ENCODE measurements at places on chromosomes 5 and 9.
A peak's percentile ranks its signal among the peaks of the same experiment; 100 is the strongest.

- no peak for DNase-seq
Measured at GRCh38 chr5:141039517-141039916, 11.7 kb upstream of the PCDHB1 start.

- no peak for DNase-seq
Measured at GRCh38 chr5:37580106-37580505, 201.0 kb downstream of the WDR70 start.

DNA sequence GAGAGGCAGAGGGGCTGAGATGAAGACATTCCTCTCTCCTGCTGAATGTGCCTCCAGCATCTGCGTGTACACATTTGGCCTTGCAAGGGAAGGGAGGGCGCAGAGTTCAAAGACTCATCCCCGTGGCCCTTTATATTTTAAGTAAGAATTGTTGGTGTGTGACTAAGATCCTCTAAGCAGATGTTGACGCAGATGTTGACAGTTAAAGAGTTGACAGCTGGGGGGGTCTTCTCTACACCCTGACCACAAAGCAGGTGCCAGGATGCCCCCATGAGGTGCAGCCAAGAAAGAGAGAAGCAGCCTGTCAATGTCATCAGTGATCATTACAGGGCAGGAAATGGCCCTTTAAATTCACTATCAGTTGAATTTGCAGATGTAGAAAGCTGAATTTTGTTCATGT, 262.9 kb downstream of the IRX1 start:
- DNase-seq = no peak

DNA sequence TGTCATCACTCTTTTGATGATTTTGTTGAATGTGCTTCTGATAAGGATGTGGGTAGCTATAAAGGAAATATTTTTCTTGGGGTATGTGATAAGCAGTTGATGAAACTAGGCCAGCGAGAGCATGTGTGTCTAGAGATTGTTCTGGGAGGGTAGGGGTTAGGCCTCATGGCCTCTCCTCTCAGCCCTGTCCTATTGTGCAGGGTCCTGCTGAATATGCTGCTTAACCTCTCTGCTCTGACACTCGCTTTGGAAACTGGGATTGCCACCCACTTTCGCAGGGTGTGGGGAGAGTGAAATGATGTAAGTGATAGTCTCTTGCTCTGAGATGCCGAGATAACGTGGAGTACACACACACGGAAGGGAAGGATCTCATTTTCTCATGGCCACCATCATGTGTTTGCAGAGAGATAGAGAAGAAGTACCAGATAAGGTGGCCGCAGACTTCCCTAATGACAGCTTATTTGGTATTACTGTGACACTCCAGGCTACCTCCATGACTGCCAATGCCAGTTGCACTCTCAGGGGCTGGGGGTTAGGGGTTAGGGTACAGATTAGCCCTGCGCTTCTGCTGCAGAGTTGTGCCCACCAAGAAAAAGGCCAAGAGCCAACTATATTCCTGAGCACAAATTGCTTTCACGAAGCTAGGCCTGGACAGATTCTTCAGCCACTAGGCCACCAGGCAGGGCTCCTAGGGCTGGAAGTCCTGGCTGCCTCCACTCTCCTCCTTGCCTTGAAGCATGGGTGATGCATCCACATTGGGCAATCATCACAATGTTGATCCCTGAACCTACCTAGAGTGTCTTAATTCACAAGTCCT, 25.2 kb upstream of the TNFAIP8 start:
- DNase-seq = no peak

GRCh38 chr5:14449052-14449661, 132.4 kb upstream of the OTULINL start:
- peak; percentile 53 for DNase-seq

DNA sequence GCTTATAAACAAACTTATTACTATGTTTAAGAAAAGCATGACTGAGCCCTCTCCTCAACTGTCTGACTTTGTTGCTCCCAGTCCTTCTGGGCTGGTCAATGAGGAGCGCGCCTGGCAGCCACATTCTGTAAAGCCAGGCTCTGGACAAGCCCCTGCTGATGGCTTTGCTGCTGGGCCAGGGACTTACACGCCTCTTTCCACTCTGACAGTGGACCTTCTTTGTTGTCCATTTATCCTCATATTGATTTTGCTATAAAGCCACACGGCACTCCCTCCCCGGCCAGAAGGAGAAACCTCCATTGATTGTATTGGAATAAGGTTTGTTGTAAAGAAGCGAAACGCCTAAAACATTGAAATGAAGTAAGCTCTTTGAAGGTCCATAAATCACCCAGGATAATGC, 50.6 kb downstream of the C5orf15 start:
- DNase-seq = no peak

- DNase-seq = no peak
Measured at GRCh38 chr5:160601046-160601445, 179.4 kb downstream of the PTTG1 start.

GRCh38 chr5:119582987-119583386, 46.4 kb upstream of the FAM170A start:
- peak; percentile 88 for DNase-seq

- peak; percentile 92 for DNase-seq
Measured at GRCh38 chr5:174311531-174312269, 266.2 kb downstream of the NSG2 start.

DNA sequence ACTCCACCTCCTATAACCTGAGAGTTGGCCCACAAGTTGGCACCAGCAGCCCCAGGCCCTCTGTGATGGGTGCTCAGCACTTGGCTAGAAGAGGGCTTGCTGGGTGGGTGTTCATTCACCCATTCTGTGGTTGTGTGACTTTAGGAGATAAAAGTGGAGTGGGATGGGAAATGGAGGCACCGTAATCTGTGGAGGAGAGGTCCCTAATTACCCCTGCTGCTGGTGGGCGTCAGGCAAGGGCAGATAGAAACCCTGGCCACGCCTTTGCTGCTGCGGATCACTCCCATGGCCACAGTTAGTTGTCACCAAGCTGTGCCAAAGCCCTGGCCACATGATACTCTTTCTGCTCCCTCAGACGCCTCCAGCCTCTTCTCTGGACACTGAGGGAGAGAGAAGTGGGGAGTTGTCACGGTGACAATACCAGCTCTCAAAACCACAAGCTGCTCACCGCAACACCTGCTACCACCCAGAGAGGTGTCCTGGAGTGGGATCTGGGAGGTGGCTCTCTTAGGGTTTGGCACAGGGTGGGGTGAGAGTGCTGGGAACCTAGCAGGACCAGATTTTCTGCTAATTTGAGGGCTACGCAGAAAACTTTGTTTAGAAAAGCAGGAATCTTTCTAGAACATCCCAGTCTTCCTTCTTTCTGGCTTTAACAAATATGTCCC, 12.0 kb upstream of the NEUROG1 start:
- no peak for DNase-seq

GRCh38 chr5:151134228-151134627, 23.4 kb downstream of the ANXA6 start:
- peak; percentile 50 for DNase-seq

DNA sequence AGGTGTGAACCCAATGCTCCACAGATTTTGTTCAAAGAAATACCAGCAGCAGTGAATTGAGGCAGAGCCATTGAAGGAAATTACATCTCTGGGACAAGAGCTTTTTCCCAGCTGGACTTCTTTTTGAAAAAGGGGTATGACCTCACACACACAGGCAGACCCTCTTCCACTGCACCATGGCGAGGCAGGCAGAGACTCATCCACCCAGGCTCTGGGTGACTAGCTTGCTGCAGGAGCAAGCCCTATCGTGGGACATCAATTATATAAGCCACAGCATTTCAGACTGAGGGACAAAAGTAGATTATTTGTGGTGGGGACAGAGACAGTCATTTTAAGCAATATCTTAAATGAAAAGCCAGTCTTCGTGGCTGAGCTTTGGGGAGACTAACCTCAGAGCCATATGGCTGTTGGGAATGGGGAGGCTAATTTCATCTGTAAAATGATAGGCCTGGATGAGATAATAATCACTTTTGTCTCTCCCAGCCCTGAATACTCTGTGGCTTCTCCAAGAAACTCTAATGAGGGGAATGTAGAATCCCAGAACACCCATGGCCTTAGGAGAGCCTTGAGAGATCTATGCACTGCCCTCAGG, 113.1 kb upstream of the TNC start:
- DNase-seq = no peak

GRCh38 chr5:179464631-179465030, 85.7 kb upstream of the RUFY1 start:
- DNase-seq = no peak

DNA sequence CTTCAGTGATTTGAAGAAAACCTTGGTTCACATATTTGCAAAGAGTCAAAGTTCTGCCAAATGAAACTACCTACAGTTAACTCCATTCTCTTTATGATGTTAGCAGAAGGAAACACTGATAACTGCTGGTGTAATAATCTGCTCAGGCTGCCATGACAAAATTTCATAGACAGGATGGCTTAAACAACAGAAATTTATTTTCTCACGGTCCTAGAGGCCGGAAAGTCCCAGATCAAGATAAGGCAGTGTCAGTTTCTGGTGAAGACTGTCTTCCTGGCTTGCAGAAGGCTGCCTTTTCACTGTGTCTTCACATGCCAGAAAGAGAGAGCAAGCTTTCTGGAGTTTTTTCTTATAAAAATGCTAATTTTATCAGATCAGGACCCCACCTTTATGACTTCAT, 102.4 kb upstream of the PARP8 start:
- DNase-seq = no peak

DNA sequence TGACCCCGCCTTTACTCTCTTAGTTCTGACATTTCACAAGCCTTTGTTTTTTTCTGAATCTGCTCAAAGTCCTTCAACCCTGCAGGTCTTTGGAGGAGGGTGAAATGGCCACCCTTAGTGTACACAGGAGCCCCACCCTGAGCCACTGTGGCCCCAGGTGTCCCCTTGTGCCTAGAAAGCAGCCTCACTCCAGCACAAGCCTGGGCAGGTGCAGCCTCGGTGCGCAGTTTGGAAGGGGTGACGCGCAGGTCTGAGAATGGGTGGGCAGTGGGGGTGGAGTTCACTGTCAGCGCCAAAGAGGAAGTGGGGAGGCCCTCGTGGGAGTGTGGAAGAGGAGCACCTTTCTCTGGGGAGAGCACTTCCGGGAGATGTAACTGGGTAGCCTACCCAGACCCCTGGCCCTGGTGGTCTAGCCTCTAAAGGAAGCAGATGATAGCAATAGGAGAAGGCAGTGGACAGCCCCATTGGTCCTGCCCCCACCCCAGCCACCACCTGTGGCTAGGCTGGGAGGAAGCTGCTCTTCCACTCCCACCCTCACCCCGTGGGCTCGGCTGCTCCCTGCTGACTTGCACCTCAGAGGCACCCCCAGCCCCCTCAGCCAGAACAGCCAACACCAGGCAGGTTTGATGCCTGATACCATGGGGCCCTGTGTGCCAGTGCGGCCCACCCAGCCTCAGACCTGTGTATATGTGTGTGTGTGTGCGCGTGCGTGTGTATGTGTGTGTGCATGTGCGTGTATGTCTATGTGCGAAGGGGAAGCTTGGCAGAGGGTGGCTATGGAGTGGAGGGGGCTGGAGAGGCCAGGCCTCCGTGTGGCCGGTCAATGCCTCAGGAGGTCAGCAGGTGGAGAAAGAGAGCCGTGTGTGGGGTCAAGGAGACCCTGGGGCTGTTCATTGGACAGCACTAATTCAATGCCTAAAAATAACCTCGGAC, 16.8 kb upstream of the DAB2IP start:
- DNase-seq = peak; percentile 81

DNA sequence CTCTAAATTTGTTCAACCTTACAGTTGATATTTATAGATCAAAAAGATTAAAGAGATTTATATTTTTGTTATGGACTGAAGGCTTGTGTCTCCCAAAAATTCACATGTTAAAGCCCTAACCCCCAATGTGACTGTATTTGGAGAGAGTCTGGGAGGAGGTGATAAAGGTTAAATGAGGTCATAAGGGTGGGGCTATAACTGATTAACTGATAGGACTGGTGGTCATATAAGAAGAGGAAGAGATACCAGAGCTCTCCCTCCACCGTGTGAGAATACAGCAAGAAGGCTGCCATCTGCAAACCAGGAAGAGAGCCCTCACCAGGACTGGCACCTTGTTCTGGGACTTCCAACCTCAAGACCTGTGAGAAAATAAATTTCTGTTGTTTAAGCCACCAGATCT, 264.3 kb downstream of the ENC1 start:
- no peak for DNase-seq

GRCh38 chr9:13567833-13568232, 288.3 kb upstream of the MPDZ start:
- no peak for DNase-seq

GRCh38 chr5:68922172-68922987, 171.4 kb upstream of the SLC30A5 start:
- DNase-seq = no peak

GRCh38 chr5:89721931-89722330, 687.6 kb downstream of the CETN3 start:
- DNase-seq = no peak

DNA sequence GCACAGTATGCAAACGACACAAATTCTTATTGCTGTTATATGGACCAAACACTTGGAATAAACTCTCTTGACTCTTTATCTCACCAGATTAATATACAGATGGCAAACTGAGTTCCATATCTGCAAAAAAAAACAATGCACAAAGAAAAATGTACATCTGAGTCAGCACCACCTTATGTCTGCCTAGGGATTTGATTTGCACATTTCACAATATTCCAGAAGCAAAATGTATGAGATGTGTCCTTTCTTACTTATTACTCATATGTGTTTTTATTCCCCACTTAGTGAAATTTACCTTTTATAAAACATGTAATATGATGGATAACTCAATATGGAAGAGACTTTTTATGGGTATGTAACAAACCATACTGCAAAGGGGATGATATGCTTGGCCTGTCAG, 236.9 kb downstream of the GLIS3 start:
- no peak for DNase-seq

DNA sequence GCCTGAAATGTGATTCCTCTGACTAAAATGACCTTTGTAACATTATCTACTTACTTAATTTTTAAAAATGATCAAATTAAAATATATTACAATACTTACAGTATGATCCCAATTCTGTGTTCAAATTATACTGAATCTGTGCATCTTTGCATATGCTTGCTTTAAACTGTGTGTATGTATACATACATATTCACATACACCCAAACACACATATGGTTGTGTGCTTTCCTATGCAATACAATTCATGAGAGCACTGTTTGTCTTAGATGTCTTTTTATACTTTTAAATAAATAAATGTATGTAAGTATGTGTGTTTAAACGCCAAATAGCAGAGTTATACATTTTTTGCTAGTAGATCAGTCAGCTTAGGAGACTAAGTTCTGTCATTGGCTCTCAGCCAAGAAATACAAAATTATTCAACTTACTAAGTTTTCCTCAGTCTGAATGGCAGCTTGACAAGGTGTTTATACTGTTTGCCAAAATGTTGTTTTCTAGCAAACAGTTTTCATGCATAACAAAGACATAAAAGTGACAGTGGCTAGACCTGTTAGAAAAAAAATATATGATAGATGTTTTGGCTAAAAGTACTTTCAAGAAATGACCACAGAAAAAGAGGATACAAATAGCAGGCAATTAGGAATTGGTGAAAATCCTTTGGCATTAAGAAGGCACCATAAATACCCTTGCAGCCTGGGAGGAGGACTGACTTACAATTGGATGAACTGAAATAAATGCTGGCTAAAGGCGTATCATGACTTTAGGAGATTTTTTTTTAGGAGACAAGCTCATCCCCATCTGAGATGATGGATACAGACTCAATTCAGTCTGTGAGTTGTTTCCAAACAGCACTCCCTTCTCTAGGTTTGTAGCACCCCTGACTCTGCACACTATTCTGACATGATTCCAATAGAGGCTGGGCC, 7.9 kb downstream of the TICAM2 start:
- DNase-seq = no peak

GRCh38 chr5:37552770-37553719, 173.9 kb downstream of the WDR70 start:
- DNase-seq = peak; percentile 46

Measured in ELF-1 (cell line).